Brain (organoid and tissue), 16 donors: ENCODE measurements at places on chromosomes 13 and 19.

- DNase-seq: no peak
Observed at GRCh38 chr13:29522044-29522685, 73.3 kb downstream of the SLC7A1 start.

DNA sequence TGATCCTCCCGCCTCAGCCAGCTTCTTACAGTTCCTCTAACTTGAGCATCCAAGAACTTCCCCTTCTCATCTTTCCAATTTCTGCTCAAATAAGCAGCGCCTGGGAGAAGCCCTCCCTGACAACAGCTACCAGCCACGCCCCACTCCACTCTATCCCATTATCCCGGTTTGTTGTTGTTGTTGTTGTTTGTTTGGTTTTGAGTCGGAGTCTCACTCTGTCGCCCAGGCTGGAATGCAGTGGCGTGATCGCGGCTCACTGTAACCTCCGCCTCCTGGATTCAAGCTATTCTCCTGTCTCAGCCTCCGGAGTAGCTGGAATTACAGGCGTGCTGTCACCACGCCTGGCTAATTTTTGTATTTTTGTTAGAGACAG, 822 bp upstream of the PTPRS start:
- DNase-seq: no peak

GRCh38 chr19:55305491-55305890, 19.6 kb downstream of the TMEM150B start:
- peak; percentile 42 for DNase-seq

DNA sequence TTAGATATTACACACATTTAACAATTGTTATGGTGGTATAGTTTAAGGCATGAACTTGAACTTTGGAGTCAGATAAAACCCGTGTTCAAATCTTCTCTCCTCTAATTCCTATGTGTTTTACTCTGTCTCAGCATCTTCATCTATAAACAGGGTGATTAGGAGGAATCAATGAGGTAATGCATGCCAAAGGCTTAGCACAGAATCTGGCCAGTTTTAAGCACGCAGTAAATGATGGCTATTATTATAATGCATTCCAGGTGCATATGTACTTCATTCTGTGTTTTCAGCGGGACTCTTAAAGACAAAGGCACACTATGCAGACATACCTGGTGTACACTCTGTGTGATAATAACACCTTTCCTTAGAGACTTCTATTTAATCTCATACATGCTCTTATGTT, 88.0 kb upstream of the FRY start:
- DNase-seq: no peak

DNA sequence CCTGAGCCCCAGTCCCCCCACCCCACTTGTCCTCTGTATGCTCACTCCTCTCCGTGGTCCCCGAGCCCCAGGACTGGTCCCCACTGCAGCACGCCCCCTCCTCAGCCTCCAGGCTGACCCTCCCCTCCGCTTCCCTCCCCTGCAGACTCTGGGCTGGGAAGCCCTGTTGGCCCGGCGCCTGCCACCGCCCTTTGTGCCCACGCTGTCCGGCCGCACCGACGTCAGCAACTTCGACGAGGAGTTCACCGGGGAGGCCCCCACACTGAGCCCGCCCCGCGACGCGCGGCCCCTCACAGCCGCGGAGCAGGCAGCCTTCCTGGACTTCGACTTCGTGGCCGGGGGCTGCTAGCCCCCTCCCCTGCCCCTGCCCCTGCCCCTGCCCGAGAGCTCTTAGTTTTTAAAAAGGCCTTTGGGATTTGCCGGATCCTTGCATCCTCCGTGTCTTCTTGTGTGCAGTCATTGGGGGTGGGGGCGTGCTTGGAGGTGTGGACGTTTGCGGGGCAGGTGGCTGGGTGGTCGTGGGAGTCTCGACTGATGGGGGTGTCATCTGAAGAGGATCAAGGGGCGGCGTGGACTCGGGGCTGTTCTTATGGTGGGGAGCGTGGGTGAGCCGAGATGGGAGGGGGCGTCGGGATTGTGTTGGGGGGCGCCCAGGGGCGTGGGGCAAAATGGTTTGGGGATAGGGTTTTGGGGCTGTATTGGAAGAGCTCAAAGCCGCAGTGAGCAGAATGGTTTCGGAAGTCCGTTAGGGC, 3.5 kb downstream of the PTGER1 start:
- no peak for DNase-seq

DNA sequence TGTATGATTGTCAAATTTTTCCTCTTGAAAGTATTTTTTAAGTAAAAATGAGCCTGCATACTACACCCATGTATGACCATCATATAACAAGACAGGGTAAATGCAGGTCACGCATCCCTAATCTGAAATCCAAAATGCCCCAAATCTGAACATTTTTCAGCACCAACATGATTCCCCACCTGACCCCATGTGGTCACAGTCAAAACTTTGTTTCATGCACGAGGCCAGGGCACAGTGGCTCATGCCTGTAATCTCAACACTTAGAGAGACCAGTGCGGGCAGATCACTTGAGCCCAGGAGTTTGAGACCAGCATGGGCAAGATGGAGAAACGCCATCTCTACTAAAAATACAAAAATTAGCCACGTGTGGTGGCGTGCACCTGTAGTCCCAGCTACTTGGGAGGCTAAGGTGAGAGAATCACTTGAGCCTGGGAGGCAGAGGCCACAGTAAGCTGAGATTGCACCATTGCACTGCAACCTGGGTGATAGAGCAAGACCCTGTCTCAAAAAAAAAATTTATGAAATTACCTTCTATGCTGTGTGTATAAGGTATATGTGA, 63.7 kb upstream of the NPAS1 start:
- DNase-seq: no peak

- DNase-seq: no peak
Observed at GRCh38 chr13:111493468-111493867, 173.0 kb downstream of the TEX29 start.

- DNase-seq: no peak
Observed at GRCh38 chr19:37218592-37218935, 550 bp downstream of the ZNF383 start.

GRCh38 chr13:36366031-36366430, 19.8 kb upstream of the SPART start:
- DNase-seq: no peak

DNA sequence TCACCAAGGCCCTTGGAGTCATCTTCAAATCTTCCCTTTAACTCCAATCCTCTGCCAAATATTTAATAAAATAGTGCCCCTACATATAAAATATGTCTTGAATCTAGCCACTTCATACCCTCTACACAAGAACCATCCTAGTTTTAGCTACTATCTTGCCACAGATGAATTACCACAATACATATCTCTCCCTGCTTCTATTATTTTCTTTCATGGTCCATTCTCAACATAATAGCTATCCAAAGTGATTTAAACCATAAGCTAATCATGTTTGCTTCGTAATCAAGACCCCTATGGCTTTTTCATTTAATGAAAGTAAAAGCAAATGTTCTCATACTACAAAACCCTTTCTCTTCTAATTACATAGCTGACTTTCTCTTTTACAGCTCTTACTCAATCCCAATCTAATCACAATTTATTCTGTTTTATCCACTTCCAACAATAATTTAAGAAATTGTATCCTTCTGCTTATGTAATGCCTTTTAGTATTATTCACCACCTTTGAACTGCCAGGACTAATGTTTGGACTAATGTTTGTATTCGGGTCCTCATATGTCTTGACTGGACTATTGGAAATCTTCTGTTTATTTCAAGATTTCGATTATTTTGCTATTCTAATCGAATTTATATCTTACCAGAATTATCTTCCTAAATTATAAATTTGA, 412.0 kb downstream of the SLITRK1 start:
- no peak for DNase-seq

DNA sequence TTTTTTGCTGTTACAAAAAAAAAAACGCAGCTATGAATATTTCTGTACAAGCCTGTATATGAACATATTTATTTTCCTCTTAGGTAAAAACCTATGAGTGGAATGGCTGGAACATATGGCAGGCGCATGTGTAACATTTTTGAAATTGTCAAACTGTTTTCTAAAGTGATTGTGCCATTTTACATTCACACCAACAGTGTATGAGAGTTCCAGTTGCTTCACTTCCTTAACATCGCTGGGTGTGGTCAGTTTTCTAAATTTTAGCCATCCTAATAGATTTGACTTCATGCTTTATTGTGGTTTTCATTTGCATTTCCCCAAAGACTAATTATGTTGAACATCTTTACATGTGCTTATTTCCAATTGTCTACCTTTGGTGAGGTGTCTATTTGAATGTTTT, 306.8 kb downstream of the KCNRG start:
- no peak for DNase-seq

DNA sequence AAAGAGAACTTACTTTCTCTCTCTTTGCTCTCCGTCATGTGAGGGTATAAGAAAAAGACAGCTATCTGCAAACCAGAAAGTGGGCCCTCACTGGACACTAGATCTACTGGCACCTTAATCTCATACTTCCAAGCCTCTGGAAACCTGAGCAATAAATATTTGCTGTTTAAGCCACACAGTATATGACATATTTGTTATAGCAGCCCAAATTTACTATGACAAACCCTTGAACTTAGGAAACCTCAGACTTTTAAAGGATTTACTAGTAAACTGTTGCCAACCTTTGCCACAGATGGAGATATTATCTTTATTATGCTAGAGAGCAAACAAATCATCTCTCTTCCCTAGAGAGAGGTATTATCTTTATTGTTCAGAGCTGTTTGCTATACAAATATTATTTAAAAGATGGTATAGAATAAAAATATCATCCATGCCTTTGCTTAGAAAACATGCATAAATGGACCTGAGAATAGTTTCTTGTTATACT, 1446.1 kb downstream of the SLITRK1 start:
- no peak for DNase-seq

GRCh38 chr13:40340368-40341095, 325.9 kb downstream of the FOXO1 start:
- no peak for DNase-seq

- peak; percentile 6 for DNase-seq
Observed at GRCh38 chr19:34577531-34578101, 96.1 kb downstream of the WTIP start.

GRCh38 chr13:42279986-42280385, 8.0 kb downstream of the AKAP11 start:
- no peak for DNase-seq

DNA sequence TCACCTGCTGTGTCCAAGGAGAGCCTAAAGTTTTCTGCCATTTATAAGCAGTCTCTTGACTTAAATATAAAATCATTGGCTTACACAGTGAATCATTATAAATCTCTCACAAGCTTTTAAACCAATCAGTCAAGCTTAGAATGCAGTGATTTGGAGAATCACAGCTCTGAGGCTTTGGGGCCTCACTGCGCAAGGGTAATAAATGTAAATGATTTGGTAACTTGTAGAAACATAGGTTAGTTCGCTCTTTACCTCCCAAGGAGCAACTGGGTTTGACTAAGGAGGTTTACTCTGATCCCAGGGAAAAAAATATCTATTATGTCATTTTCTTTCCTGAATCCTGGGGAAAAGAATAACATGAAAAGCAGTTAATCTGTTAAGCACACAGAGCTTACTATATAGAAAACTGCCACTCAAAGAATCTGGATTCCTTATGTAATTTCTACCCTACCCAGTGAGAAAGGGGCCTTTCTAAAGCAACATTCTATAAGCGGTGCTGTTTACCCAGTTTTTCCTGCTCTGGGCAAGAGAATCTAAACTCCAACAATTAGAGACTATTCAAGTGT, 128.2 kb downstream of the MZT1 start:
- peak; percentile 24 for DNase-seq

- DNase-seq: no peak
Observed at GRCh38 chr19:3179739-3180293, 1.2 kb downstream of the S1PR4 start.

GRCh38 chr13:61362522-61362921, 53.1 kb downstream of the PCDH20 start:
- no peak for DNase-seq

DNA sequence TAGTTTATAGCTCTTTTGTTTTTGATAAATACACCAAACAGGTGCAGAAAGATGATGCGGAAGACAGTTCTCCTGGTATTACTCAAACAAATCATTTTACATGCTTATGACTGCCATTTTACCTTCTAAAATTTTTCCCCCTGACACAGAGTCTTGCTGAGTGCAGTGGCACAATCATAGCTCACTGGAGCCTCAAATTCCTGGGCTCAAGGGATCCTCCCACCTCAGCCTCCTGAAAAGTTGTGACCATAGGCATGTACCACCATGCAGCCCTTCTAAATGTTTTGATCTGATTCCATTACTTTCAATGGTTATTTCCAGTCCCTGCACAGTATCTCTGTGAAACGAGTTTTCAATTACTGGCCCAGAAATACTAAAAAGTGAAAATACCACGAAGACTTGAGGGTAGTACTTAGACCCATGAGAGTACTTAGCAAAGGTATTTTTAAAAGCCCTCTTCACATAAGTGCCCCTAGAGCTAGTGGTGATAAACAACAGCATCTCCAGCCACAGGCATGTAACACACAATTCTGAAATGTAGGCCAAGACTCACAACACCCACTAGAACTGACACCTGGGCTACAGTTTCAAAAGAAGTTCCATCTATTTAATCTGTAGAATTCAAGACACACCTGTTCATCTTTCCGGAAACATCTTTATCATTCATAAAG, 11.3 kb downstream of the HSPH1 start:
- no peak for DNase-seq

DNA sequence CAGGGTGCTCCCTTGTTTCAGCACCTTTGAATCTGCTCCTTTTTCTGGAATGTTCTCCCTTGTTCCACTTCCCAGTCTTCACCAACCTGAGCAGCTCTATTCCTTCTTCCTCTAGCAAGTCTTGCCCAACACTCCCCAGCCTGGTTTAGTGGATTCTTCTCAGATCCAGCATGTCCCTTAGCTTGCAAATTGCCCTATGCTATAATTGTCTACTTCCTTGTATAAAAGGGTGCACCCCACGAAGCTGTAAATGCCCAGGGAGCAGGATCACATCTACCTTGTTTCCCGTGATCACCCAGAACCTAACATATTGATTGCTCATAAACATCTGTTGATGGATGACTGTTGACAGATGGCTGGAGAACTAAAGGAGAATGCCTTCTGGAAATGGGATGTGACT, 93.2 kb upstream of the C1QTNF9B start:
- no peak for DNase-seq

DNA sequence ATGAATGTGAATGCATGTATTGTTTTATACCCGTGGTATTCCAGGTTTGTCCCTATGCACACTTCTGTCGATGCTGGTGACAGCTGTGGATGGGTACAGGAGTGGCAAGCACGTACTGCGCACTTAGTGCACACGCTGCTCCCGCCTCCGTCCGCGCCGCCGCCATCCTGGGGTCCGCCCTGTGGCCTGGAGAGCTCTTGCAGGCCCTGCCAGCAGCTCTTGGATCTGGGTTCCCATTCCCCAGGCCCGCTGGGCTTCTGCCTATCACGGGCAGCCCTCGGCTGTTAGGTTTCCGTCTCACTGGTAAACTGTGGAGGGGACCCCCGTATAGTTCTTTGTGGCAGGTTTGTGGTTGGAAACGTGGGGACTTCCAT, 4.0 kb downstream of the GNA11 start:
- no peak for DNase-seq

DNA sequence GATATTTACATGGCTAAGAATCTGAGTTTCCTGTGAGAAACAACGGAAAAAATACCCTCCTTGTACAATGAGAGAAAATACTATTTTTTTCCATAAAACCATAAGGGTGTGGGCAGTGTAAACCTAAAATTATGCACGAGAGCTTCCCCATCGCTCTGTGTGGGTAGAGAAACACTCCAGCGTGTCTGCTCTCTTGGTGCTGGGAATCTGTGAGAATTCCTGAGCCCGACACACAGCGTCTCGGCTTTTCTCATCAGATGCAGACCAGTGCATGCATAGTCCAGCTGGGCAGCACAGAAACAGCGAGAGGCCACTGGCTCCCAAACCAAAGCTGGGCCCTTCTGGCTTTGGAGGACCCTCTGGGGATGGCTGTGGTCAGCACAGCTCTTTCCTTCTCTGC, 12.0 kb downstream of the PLPP2 start:
- DNase-seq: no peak

GRCh38 chr19:46393456-46394401, 19.6 kb downstream of the CCDC8 start:
- DNase-seq: no peak
